Suppressor macrophage (primary cell): ENCODE measurements at places on chromosomes 11 and 22.

GRCh38 chr11:12001186-12001585 is 7.2 kb downstream of the DKK3 start:
- DNase-seq, result no peak

- DNase-seq, result no peak
These were observed 110.5 kb downstream of the ZNF280B start for GRCh38 chr22:22397875-22398524.

DNA sequence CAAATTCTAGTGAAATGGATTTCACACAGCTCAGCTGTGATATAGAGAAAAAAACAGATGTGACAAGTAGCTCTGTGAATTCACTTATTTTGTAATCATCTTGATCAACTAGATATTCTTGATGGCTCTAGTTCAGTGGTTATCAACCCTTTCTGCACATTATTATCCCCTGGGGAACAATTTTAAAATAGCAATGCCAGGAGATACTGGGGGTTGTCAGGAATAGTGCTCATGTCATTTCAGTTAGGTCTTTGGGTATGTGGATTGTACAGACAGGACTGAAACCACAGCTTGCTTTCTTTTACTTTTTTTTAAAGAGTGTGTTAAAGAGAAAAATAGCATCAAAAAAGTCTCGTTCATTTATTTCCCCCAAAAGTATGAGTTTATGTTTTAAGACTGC is 269.0 kb upstream of the PDGFD start:
- DNase-seq, result no peak

DNA sequence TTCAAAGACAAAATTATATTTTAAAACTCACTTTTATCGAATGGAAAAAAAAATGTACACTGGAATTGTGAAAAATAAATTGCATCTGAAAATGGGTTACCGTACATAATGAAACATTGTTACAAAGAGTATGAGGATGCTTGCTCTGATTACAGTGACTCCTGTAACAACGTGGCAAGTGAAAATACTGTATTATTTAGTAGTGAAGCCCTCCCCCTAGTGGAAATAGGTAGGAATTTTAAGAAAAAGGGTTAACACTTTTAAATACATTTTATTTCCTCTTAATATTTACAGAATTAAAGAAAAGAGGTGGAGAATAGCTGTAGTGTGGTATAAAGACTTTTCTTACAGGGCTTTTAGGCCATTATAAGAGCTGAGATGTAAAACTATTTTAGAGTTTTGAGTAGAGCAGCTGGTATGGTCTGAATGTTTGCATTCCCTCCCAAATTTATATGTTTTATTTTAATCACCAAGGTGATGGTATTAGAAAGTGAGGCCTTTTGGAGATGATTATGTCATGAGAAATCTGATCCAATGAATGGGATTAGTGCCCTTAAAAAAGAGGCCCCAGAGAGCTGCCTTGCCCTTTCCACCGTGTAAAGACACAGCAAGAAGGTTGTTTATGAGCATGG is 25.2 kb downstream of the FAM76B start:
- peak; percentile 83 for DNase-seq
